ENCODE measurements at places on chromosomes 1 and 21. TPM values are rescaled to one million over a fixed set of nuclear protein-coding genes. Genes with fewer than 3 reads are reported as not detected.

MYCL gene
- total RNA-seq = 0.15 TPM

CFAP45 gene
- total RNA-seq = 1.0 TPM

S100A12 gene
- total RNA-seq = not detected

ASAP3 gene
- 62.4 TPM for total RNA-seq

CFAP141 gene
- not detected for total RNA-seq

ADAM30 gene
- not detected for total RNA-seq

F3 gene
- total RNA-seq = 3.8 TPM

FLAD1 gene
- total RNA-seq = 24.8 TPM

OR2T1 gene
- not detected for total RNA-seq

OR2M3 gene
- not detected for total RNA-seq

All from smooth muscle cell of trachea (primary cell).